NAMALWA (cell line): ENCODE measurements at places on chromosomes 2 and 18.

GRCh38 chr2:17296686-17297085 is 221.6 kb downstream of the RAD51AP2 start:
- DNase-seq: no peak

DNA sequence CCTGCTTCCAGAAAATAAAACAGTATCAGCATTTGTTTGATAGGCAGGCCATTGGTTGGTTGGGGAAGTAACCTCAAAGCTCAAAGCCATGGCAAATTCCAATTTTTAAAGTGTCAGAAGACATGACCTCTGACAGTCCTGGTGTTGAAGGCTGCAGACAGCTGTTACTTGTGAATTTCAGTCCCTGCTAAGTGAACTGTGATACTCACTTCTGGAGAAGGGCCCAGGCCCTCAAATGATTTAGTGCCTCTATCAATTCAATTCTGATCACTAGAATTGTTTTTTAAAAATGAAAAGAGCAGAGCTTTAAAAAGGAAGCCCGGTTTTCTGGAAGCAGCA is 23.1 kb downstream of the MRPL44 start:
- no peak for DNase-seq

DNA sequence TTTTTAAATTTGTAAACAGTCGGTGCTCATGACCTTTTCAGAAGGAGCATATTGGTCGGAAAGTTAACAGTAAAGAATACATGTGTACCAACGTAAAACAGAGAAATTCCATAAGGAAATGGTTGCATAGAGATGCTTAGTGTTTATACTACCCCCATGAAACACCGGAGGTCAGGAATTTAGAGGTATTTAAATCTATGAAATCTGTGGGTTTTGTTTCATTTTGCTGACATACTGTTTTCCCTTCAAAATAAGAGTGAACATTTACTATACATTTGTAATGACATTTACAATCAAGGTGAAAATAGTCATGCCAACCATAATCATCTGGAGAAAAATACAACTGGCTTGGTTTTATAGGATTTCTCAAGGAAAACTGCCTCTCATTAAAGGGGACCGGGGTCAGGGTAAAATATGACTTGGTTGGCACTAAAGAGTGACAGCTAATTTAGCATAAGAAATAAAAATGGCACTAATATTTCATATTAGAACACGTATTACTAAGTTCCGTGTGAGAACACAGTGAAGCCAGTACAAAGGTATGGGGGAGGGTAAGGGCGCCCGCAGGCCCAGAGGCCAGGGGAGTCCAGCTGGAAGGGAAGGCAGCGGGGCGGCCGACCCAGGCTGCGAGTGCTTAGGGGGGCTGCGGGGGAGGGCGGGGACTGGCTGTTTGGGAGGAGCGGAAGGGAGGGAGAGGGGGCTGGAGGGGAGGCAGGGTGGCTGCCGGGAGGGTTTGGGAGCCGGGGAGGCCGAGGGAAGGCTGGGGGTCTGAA is 1.1 kb upstream of the RNU4ATAC start:
- peak; percentile 49 for DNase-seq

DNA sequence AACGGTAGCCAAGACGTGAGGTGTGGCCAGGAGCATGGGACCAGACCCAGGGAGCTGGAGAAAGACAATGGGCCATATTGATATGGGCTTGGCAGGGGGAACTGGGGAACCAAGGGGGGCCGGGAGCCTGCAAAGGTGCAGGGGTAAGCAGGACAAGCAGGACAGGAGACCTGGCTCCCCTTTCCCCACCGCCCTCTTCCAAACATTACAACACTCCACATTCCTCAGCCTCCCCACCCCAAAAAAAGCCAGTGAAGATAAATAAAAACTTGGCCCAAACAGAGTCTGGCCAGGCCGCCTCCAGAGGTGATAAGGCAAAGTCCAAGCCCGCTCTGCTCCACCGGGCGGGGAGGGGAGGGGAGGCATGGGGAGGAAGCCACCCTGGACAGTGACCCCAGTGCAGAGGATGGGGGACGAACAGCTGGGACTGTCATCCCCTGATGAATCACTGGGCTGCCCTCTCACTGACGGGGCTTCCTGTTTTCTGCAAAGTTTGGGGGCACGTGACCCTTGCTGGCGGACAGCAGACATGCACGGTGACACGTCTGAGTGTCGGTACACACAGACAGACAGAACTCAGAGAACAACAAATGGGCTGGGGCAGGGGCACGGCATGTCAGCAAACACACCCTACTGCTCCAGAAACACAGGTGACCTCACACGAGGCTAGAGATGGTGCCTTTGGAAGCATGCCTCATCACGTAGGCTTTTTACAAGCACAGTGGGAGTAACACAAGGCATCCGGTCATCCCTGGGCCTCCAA is 100.2 kb downstream of the TNS1 start:
- DNase-seq: no peak

- DNase-seq: no peak
Measured at GRCh38 chr18:10687161-10687925, 161.5 kb downstream of the NAPG start.

- DNase-seq: no peak
Measured at GRCh38 chr2:95034221-95034620, 8.7 kb downstream of the MAL start.

DNA sequence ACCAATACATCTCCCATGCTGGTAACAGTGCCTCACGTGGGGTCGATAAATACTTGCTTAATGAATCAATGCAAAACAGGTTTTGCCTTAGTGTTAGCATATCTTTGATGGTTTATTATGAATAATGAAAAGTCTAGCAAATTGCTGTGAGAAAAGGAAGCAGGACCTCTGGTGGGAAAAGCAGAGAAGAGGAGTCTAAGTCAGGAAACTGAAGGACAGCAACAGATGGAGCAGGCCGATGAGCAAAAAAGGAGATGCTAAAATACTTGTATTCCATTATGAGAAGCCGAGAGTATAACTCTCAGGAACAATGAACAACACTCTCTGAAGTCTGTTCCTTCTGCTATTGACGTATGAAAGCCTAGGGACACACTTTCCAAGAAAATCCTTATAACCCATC is 555.2 kb upstream of the KLHL29 start:
- DNase-seq: no peak

- DNase-seq: no peak
Measured at GRCh38 chr2:191983591-191983990, 136.7 kb upstream of the CAVIN2 start.
